Diencephalon (tissue), 1 donor: ENCODE measurements at places on chromosomes 7 and 10. TPM values are rescaled to one million over a fixed set of nuclear protein-coding genes. Genes with fewer than 3 reads are reported as not detected.

ZNF789 gene
- total RNA-seq, result 26.5 TPM

BHLHA15 gene
- total RNA-seq, result 9.5 TPM

GRB10 gene
- total RNA-seq, result 80.3 TPM

POM121 gene
- 9.7 TPM for total RNA-seq

CYP17A1 gene
- not detected for total RNA-seq

PLXNA4 gene
- total RNA-seq, result 50.3 TPM

ANKRD1 gene
- total RNA-seq, result not detected
